Neural progenitor cell (in vitro differentiated cells): ENCODE measurements at places on chromosomes 12 and 14.

DNA sequence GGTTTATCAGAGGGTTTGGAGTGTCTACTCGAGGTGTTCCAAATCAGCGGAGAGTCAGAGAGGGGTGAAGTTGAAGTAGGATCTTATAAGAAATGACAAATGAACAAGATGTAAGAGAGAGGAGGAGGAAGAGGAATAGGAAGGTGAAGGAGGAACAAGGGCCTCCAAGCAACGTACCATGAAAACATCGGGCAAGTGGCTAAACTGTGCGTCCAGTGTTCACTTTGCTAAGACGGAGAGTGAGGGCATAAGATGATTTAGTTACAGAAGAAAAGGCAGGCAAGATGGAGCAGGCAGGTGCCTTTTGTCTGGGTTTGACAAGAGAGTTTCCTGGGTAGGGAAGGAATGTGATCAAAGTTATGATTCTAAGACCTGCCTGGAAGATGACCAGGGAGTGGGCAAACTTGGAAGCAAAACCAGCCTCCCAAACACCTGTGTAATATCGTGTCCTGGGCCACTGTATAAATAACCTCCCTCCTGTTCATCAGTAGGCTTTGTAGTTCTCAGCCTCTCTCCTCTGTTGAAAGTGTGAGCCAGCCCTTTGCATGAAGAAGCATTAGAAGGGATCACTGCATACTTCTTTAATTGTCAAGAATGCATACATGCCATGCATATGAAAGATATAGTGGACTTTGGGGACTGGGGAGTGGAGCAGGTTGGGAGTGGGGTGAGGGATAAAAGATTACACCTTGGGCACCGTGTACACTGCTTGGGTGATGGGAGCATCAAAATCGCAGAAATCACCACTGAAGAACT, 111.4 kb downstream of the ZFP36L1 start:
- H3K4me1 ChIP-seq = peaks cover 27% of the 10 kb centered on the region
- no peaks in the 10 kb centered on the region for H3K36me3 ChIP-seq
- no peak for DNase-seq
- no peaks in the 10 kb centered on the region for H3K27me3 ChIP-seq

GRCh38 chr12:61574339-61574738, 685.9 kb upstream of the USP15 start:
- no peaks in the 10 kb centered on the region for H3K36me3 ChIP-seq
- H3K4me1 ChIP-seq = peaks cover 2% of the 10 kb centered on the region
- H3K27me3 ChIP-seq = no peaks in the 10 kb centered on the region
- H3K27ac ChIP-seq = no peak overlapping the region

DNA sequence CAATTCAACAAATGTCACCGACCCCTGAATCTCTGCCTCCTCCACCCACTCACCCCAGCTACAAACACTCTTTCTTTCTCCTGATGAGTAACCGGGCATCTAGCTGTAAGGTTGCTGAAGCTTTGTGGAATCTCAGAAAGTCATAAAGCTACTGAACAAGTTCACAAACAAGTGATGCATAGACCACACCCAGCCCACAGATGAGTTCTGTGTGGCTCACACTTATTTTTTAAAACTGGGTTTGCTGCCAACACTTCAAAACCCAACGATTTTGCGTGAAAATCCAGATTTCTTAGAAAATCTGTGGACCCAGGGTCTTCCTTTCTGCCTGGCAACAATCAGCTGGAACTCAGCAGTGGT, 96.1 kb downstream of the APAF1 start:
- no peak overlapping the region for H3K27ac ChIP-seq
- H3K4me1 ChIP-seq = peaks cover 20% of the 10 kb centered on the region
- no peaks in the 10 kb centered on the region for H3K36me3 ChIP-seq

GRCh38 chr12:8609061-8609570, 3.5 kb downstream of the AICDA start:
- no peak overlapping the region for H3K4me3 ChIP-seq
- H3K36me3 ChIP-seq = no peaks in the 10 kb centered on the region
- H3K4me1 ChIP-seq = peaks cover 5% of the 10 kb centered on the region

DNA sequence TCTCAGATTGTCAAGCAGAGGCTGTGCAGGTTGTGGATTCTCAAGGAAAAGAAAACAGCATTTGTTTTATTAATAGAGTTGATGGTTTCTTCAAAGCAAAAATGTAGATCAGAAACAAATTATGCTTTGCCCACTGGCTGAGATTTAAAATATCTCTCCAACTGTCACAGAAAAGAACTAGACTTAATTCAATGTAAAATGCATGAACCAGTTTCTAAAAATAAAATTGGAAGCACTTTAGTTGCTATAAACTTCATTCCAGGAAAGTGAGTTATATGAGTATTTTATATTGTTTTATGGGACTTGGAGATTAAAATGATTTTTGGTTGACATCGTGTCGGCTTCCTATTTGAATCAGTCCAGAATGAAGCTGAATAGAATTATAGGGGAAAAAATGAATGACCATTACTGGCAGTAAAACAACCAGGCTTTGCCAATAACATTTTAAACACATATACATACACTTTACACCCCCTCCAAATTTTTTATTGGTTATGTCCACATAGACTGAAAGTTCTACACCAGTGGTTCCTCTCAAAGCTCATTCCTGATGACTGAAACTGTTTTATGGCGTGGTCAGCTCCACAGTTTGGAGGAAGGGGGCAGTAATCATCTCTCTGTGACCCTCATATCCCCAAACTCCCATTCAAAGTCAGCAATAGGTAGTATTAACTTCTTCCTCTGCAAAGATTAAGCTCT, 55.5 kb upstream of the DAAM1 start:
- peak; percentile 14 for DNase-seq
- H3K36me3 ChIP-seq = no peaks in the 10 kb centered on the region
- no peak overlapping the region for H3K4me3 ChIP-seq
- H3K4me1 ChIP-seq = no peaks in the 10 kb centered on the region

- H3K36me3 ChIP-seq = no peaks in the 10 kb centered on the region
- H3K27me3 ChIP-seq = no peaks in the 10 kb centered on the region
Observed at GRCh38 chr14:100292776-100293461, 13.3 kb downstream of the SLC25A29 start.

GRCh38 chr14:68306934-68307789, 485.7 kb downstream of the ZFP36L1 start:
- no peaks in the 10 kb centered on the region for H3K36me3 ChIP-seq
- DNase-seq = no peak

DNA sequence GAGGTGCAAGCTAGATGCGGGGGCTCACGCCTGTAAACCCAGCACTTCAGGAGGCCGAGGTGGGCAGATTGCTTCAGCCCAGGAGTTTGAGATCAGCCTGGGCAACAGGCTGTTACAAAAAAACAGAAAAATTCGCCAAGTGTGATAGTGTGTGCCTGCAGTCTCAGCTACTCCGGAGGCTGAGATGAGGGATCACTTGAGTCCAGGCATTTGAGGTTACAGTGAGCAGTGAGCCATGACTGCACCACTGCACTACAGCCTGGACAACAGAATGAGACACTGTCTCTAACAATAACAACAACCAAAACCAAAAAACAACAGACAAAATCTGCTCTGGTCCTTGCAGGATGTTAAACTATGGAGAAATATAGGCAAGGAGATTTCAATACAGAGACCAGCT, 13.9 kb downstream of the BTBD7 start:
- H3K4me1 ChIP-seq = no peaks in the 10 kb centered on the region
- H3K36me3 ChIP-seq = no peaks in the 10 kb centered on the region
- H3K27ac ChIP-seq = no peak overlapping the region
- H3K27me3 ChIP-seq = no peaks in the 10 kb centered on the region
- DNase-seq = no peak

DNA sequence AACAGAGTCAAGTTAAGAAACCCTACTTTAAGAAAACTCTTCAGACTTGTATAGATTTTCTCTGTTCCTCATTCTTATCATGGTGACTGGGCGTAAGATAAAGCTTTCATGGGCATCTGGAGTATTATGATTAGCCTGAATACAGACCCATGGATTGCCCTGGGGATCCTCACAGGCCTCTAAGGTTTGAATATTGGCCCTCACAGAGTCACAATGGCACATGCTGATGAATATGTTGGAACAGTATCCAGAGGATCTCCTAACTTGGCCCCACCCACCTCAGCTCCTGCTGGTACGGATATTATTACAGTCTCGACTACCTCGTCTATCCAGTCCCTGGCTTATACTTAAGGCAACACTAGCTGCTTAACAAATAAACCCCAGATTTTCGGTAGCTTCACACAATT, 8.1 kb downstream of the OSBPL8 start:
- no peaks in the 10 kb centered on the region for H3K27me3 ChIP-seq
- peaks cover 28% of the 10 kb centered on the region for H3K4me1 ChIP-seq
- DNase-seq = no peak

DNA sequence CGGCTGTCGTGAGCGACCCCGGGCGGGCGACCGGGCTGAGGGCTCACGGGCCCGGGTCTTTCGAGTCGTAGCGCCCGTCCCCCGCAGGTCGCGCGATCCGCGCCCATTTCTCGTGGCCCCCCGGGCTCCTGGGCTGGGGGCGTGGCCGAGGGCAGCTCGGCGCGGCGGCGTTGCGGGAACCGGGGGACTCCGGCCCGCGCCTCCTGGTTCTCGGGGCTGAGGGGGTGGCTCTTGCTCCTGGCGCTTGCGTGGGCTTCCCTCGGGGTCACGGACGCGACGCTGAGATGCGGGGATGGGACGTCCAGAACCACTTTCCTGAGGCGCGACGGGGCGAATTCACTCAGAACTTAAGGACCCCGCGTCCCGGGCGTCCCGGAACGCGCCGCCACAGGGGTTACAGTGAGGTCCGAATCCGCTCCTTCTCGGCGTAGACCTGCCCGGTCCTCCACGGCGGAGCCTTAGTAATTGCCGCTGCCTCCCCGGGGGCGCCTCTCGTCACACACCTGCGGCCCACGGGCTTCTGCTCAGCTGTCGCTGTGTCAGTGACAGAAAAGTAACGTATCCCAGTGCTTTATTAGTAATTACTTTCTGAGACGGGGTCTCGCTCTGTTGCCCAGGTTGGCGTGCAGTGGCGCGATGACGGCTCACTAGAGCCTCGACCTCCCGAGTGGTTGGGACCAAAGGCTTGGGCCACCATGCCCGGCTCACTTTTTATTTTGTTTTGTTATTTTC, 606 bp downstream of the EP400 start:
- no peak overlapping the region for H3K27ac ChIP-seq
- peak; percentile 65 for DNase-seq
- H3K27me3 ChIP-seq = no peaks in the 10 kb centered on the region
- H3K4me3 ChIP-seq = peak overlapping the region; percentile 92

- H3K27me3 ChIP-seq = no peaks in the 10 kb centered on the region
- no peak overlapping the region for H3K4me3 ChIP-seq
- peaks cover 21% of the 10 kb centered on the region for H3K4me1 ChIP-seq
- no peaks in the 10 kb centered on the region for H3K36me3 ChIP-seq
- H3K27ac ChIP-seq = no peak overlapping the region
Observed at GRCh38 chr12:92539976-92540781, 162.6 kb upstream of the PLEKHG7 start.

- H3K4me1 ChIP-seq = peaks cover 4% of the 10 kb centered on the region
- no peak overlapping the region for H3K27ac ChIP-seq
- no peak for DNase-seq
- H3K27me3 ChIP-seq = no peaks in the 10 kb centered on the region
- H3K36me3 ChIP-seq = no peaks in the 10 kb centered on the region
- H3K4me3 ChIP-seq = no peak overlapping the region
Observed at GRCh38 chr12:18564306-18564705, 173.5 kb downstream of the PLCZ1 start.

DNA sequence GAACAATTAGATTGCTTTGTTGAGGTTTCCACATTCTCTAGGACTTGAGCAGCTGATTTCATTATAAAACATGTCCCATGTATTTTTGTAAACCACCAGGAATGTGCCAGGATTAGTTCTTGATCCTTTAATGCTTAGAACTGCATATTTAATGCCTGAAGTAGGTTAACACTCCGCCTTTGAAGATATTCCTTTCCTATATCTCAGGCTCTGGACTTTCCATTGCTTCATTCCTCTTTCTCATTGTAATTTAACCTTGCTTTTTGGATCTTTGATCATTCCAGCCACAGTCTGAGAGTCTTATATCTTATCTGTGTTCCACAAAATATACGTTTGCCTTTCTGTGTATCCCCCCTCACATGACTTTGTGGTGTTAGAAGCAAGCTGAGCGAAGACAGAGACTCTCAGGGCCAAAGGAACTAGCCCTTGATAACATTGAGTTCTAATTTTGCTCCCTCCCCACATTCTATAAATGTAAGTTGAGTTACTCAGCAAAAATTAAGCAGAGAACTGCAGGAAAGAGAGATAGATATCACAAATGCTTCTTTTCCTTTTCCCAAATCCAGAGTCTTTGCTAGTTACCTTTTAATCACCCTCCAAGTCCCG, 2.4 kb upstream of the CLEC1B start:
- no peak for DNase-seq
- no peaks in the 10 kb centered on the region for H3K27me3 ChIP-seq
- H3K36me3 ChIP-seq = no peaks in the 10 kb centered on the region
- no peak overlapping the region for H3K27ac ChIP-seq
- H3K4me3 ChIP-seq = no peak overlapping the region

- peak; percentile 48 for DNase-seq
- H3K4me1 ChIP-seq = peaks cover 26% of the 10 kb centered on the region
- no peaks in the 10 kb centered on the region for H3K36me3 ChIP-seq
- H3K4me3 ChIP-seq = peak overlapping the region; percentile 82
Observed at GRCh38 chr12:27779416-27779919, 565 bp upstream of the KLHL42 start.

DNA sequence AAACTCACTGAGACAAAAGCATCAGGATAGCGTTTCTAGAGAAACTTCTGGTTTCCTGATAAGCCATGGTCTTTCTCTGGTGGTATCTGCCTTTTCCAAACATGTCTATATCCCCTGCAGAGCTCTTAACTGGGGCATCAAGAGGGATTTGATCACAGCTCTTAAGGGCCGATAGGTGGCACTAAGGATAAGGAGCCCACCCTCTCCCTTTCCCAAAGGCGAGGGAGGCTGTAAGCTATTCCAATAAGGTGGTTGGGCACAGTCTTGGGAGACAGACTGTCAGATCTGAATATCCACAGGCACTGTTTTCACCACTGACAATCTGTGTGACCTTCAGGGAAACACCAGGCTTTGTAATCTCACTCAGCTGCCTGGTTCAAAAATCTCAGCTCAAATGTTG, 206.0 kb downstream of the ADGRD1 start:
- no peaks in the 10 kb centered on the region for H3K36me3 ChIP-seq
- H3K4me3 ChIP-seq = no peak overlapping the region
- no peak overlapping the region for H3K27ac ChIP-seq
- no peaks in the 10 kb centered on the region for H3K27me3 ChIP-seq
- peak; percentile 69 for DNase-seq

DNA sequence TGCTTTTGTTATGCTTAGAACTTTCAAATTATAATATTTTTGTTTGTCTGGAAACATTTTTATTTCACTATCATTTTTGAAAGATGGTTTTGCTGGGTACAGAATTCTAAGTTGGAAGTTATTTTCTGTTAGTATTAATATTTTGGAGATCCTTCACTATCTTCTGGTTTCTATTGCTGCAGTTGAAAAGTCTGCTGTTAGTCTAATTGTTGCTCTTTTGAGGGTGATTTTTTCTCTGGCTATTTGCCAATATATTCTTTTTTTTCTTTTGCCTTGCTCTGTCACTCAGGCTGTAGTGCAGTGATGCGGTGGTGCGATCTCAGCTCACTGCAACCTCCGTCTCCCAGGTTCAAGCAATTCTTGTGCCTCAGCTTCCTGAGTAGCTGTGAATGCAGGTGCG, 28.2 kb upstream of the ARID2 start:
- H3K27me3 ChIP-seq = no peaks in the 10 kb centered on the region
- no peak for DNase-seq
- no peak overlapping the region for H3K27ac ChIP-seq
- H3K4me1 ChIP-seq = peaks cover 8% of the 10 kb centered on the region

- peaks cover 3% of the 10 kb centered on the region for H3K4me1 ChIP-seq
- no peaks in the 10 kb centered on the region for H3K27me3 ChIP-seq
- no peak overlapping the region for H3K4me3 ChIP-seq
Observed at GRCh38 chr14:58739674-58740073, 101.9 kb downstream of the DACT1 start.
